ENCODE measurements at places on chromosomes 6 and 20. TPM values are rescaled to one million over a fixed set of nuclear protein-coding genes. Genes with fewer than 3 reads are reported as not detected.

BPIFB4 gene
- total RNA-seq = not detected

ADISSP gene
- total RNA-seq = 30.1 TPM

EMILIN3 gene
- not detected for total RNA-seq

CARMIL1 gene
- total RNA-seq = 15.3 TPM

BMP2 gene
- 4.8 TPM for total RNA-seq

ACTL10 gene
- total RNA-seq = 2.7 TPM

CRYBG1 gene
- 7.1 TPM for total RNA-seq

AGER gene
- total RNA-seq = 0.58 TPM

ZNF217 gene
- total RNA-seq = 18.8 TPM

RIMS1 gene
- 17.1 TPM for total RNA-seq

RSPH9 gene
- 0.85 TPM for total RNA-seq

CLIC5 gene
- total RNA-seq = not detected

BPIFA1 gene
- not detected for total RNA-seq

SLC22A16 gene
- under 0.01 TPM for total RNA-seq

PIM1 gene
- total RNA-seq = 30.2 TPM

MUCL3 gene
- not detected for total RNA-seq

PBOV1 gene
- not detected for total RNA-seq

COL20A1 gene
- under 0.01 TPM for total RNA-seq

SYCP2 gene
- 1.1 TPM for total RNA-seq

SLC22A2 gene
- under 0.01 TPM for total RNA-seq

PHACTR1 gene
- total RNA-seq = 0.19 TPM

VSTM2L gene
- total RNA-seq = 3.7 TPM

DPM1 gene
- total RNA-seq = 89.0 TPM

METTL24 gene
- 0.85 TPM for total RNA-seq

ENPP1 gene
- 26.8 TPM for total RNA-seq

BNIP5 gene
- not detected for total RNA-seq

MPIG6B gene
- total RNA-seq = 0.28 TPM

CTAGE9 gene
- total RNA-seq = not detected

RNF182 gene
- total RNA-seq = 9.0 TPM

ZC2HC1B gene
- total RNA-seq = not detected

CTCFL gene
- total RNA-seq = not detected

PTPRT gene
- not detected for total RNA-seq

WFDC12 gene
- total RNA-seq = 0.28 TPM

SCRT2 gene
- total RNA-seq = not detected

TRIM10 gene
- under 0.01 TPM for total RNA-seq

MAS1 gene
- total RNA-seq = under 0.01 TPM

COL9A3 gene
- total RNA-seq = 0.19 TPM

BPIFB2 gene
- not detected for total RNA-seq
